ENCODE measurements at places on chromosomes 13 and 19.

GRCh38 chr19:1767464-1767933 is 14.2 kb downstream of the ONECUT3 start:
- peak; percentile 89 for DNase-seq

DNA sequence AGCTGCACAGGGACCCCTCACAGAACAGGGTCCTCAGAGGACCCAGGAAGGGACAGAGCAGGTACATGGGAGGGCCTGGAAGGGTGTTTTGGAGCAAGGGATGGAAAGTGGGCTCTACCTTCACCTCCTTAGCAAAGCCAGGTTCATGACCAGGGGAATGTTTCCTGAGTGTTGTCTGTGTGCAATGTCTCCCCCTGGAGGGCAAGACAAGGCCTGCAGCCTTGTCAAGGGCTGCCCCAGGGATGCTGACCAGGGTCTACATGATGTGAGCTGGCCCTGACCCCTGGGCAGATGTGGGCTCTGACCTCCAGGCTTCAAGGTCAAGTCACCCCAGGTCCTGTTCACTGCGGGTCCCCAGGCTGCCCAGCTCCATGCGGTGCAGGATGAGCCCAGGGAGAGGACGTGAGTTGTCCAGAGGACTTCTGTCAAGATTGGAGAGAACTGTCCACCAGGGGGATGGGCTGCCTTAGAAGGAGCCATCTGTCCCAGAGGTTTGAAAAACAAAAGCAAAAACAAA is 1.0 kb upstream of the CEACAM1 start:
- peak; percentile 80 for DNase-seq

- DNase-seq = no peak
Observed at GRCh38 chr13:108779308-108779707, 149.9 kb downstream of the MYO16 start.

DNA sequence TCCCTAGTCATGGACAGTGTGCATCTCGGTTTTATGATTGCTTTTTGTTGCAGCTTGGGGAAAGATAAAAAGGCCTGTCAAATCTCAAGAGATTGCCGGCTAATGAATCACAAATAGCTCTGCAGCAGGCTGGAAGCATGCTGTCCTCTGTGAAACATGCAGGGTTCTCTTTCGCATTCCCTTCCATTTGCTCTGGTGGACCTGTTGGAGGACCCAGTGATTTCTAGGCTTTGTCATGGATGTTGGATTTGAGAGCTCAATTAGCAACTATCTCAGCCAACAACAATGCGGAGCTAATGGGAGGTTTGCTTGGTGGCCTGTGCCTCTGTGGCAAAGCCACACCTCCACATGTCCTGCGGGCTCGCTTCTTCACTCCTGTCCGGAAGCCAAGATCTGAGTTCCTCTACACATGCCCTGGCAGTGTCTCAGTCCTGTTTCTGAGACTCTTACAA is 418.1 kb upstream of the ARGLU1 start:
- peak; percentile 54 for DNase-seq

DNA sequence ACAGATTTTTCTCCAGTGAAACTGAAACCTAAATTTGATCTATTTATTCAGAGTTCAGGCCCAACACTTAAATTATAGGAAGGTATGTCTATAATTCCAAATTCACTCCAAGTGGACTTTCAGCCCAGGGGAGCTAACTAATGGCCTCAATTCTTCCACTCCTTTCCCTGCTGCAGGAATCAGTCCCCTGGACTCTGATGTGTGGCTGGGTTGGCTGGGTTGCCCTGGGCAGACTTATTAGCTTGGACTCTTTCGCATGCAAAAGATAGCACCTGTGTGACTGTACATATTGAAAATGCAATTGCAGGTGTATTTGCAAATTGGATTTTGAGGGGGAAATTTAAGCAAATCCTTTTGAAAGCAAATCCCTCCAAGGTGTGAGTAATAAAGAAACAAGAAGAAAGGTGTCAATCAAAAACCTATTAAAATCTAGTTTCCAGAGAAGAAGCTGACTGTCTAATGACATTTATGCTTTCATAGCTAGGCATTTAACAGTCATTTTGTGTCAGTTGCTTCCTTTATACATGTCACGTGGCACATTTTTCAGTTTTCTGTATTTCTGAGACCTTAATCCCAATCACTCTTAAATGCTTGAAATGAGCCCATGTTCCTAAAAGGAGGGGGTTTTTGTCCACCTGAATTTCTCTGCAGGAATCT is 42.7 kb downstream of the KLF5 start:
- no peak for DNase-seq

- DNase-seq = peak; percentile 88
Observed at GRCh38 chr13:30114571-30115256, 192.6 kb downstream of the KATNAL1 start.

Data from AG20443 (cell line).